Right atrium auricular region (tissue), 2 donors: ENCODE measurements at places on chromosomes 7 and 10. TPM values are rescaled to one million over a fixed set of nuclear protein-coding genes. Genes with fewer than 3 reads are reported as not detected.

Gene DPP6
- total RNA-seq, result 0.85 TPM

DNA sequence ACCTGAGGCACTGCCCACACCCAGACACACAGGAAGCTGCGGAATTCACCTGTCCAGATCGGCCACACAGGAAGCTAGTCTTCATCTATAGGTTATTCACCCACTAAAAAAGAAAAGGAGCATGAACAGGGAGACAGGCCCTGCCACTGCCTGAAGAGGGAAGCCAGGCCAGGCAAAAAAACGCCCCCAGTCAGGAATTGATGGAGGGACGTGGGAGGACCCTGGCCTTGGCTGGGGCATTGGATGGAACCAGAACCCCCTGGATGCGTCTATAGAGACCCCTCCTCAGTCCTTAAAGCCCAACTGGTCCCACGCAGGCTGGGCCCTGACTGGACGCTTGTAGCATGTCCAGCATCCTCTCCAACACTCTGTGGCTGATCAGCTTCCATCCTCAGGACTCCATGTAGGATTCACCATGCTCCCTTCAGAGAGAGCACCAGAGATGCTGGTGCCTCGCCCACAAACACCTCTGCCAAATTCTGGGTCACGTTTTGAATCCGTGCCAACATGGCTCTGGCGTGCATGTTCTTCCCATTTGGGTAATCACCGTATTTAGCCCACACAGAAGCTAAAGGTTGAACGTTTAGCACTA lies 259.3 kb upstream of the TCERG1L start:
- no peaks in the 10 kb centered on the region for H3K27me3 ChIP-seq
- H3K4me3 ChIP-seq, result no peak overlapping the region
- H3K27ac ChIP-seq, result no peak overlapping the region
- DNase-seq, result peak; percentile 50
- no peaks in the 10 kb centered on the region for H3K4me1 ChIP-seq

DNA sequence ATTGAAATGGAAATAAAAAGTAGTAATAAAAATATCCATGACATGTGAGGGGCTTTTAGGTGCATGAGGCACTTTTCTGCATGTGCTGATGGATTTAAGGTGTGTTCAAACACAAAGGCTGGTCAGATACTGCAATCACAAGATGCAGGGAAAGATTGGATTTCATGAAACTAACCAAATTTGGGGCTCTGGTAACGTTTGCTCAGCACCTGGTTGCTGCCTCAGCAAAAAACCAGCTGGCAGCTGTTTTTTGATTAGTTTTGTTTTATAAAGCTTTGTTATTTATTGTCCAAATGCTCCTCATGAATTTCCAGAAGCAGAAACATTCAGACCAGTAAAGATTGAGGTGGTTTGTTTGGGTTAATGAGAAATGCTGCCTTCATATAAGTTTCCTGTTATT lies 195.7 kb upstream of the NRG3 start:
- no peaks in the 10 kb centered on the region for H3K27me3 ChIP-seq
- no peak for DNase-seq
- H3K27ac ChIP-seq, result no peak overlapping the region
- H3K4me1 ChIP-seq, result no peaks in the 10 kb centered on the region
- H3K36me3 ChIP-seq, result no peaks in the 10 kb centered on the region
- H3K4me3 ChIP-seq, result no peak overlapping the region

GRCh38 chr7:6193709-6194108 lies 78.7 kb downstream of the CYTH3 start:
- H3K27ac ChIP-seq, result no peak overlapping the region
- no peak for DNase-seq
- no peaks in the 10 kb centered on the region for H3K4me1 ChIP-seq

GRCh38 chr7:39894904-39895303 lies 55.2 kb upstream of the CDK13 start:
- H3K36me3 ChIP-seq, result no peaks in the 10 kb centered on the region
- peaks cover 12% of the 10 kb centered on the region for H3K4me1 ChIP-seq
- no peaks in the 10 kb centered on the region for H3K27me3 ChIP-seq
- no peak overlapping the region for H3K4me3 ChIP-seq
- H3K27ac ChIP-seq, result no peak overlapping the region
